GM10248 (cell line): ENCODE measurements at places on chromosomes 4 and X.
A peak's percentile ranks its signal among the peaks of the same experiment; 100 is the strongest.

DNA sequence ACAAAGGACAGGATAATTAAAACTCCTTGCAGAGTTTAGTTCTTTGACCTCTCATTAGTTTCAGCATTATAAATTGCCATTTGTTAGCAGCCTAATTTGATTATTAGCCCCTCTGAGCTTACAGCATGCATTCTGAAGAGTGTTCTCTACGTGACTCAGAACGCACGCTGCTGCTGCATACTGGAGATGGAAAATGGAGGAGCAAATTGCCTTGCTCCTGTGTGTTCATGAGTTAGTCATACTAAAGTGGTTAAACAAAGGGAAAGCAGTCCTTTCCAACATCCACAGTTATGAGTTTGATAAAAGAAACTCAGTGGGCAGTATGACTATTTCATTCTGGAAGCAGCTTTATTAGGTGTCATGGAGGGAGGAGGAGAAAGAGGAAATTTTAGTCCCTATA is 922.5 kb downstream of the RPA4 start:
- no peak for DNase-seq

DNA sequence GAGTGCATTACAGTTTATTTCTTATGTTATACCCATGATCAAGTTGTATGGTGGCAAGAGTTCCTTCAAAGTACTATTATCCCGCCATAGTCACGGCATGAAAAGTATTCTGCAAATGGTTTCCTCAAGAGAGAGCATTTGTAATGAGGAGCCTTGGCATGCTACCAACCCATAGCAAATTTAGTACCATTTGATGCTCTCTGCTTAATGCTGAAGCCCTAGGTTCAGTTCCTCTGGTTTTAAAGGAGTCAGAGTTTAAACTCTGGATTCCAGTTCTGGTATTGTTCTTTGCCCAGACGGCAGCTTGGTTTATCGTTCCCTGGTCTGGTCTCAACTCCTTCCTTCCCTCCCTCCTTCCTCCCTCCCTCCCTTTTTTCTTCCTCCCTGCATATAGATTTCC is 371.3 kb downstream of the BMPR1B start:
- no peak for DNase-seq

GRCh38 chr4:179709961-179710624 is 2267.9 kb upstream of the AGA start:
- DNase-seq = no peak

DNA sequence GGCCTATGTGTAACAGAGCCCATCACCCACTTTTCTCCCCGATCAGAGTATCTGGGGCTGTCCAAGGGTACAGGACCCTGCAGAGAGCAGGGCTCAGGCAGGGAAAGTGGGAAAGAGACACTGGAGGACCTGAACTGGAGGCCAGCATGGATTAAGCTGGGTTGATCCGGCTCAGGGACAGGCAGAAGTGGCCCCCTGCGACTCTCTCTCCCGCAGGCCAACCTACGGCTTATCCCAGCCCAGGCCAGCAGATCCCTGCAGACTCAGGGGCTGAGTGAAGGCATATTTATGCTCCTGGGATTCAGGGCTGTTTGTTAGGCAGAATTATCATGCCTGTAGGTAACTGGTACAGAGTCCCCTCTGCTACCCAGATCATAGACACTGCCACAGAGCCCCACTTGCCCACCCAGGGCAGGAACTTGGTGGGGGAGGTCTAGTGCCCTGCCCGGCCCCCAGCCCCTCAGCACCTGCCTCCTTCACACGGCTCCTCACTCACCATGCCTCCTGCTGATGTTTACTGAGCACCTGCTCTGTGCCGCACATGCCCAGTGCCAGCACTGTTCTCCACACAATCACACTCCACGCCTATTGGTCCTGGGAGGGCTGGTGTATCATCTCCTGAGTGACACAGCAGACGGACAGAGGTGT is 87.3 kb downstream of the ADRA2C start:
- no peak for DNase-seq

DNA sequence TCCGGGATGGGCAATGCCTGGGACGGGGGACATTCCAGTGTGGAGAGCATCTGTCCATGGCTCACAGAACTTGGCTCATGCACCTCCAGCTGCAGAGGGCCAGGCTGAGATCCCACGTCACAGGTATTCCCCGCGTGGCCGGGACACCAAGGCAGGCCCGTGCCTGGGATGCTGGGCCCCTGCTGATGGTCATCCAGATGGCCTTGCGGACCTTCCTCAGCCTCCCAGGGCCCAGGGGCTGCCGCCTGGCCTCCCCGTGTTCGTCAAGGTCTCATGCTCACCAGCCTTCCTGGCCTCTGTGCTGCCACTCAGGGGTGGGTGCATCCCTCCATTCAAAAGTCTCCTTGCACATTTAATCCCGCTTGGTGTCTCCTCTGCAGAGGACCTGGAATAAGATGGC is 40.9 kb upstream of the LRPAP1 start:
- no peak for DNase-seq

DNA sequence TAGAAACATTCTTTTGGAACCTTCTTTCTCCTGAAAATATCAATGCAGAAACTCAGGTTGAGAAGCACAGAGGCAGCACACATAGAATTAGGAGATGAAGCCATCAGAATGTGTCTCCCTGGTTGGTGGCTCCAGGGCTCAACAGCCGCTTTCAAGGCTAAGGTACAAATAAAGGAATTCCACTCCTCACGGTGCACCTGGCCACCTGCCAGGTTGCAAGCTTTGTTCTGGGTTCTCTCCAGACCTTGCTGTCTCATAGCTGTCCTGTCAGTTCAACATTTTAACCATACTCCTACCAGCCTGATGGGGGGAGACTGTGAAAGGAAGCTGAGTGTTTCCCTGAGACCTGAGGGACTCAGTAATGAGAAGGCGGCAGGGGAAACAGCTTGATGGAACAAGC is 96.3 kb upstream of the HPF1 start:
- no peak for DNase-seq

- no peak for DNase-seq
These were observed 48.8 kb downstream of the PTCHD1 start for GRCh38 chrX:23383411-23383810.

- no peak for DNase-seq
These were observed 37.1 kb upstream of the CCDC149 start for GRCh38 chr4:24949970-24950369.

GRCh38 chr4:140254651-140255299 is 100.8 kb upstream of the MAML3 start:
- DNase-seq = no peak

DNA sequence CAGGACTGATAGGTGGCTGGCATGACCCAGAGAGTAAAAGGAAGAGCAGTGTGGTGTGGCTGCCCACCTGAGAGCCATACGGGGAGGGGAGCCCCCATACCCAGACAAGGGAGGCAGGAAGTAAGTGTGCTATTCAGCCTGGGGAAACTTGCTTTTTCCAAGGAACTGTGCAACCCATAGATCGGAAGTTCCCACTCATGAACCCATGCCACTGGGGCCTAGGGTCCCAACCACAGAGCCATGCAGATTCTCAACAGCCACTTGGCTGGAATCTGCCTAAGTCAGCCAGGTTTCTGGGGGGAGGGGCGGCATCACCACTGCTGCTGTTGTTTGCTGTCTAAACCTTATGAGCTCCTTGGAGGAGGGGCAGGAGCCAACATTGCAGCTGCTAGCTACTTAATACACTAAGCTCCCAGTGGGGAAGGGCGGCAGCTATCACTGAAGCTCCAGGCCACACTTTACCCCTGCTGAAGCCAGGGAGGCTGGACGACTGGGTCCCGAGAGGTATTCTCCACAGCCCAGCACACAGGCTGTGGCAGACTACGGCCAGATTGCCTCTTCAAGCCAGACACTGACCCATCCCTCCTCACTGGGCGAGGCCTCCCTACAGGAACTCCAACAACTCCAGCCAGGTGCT is 410.4 kb downstream of the INPP4B start:
- DNase-seq = no peak

DNA sequence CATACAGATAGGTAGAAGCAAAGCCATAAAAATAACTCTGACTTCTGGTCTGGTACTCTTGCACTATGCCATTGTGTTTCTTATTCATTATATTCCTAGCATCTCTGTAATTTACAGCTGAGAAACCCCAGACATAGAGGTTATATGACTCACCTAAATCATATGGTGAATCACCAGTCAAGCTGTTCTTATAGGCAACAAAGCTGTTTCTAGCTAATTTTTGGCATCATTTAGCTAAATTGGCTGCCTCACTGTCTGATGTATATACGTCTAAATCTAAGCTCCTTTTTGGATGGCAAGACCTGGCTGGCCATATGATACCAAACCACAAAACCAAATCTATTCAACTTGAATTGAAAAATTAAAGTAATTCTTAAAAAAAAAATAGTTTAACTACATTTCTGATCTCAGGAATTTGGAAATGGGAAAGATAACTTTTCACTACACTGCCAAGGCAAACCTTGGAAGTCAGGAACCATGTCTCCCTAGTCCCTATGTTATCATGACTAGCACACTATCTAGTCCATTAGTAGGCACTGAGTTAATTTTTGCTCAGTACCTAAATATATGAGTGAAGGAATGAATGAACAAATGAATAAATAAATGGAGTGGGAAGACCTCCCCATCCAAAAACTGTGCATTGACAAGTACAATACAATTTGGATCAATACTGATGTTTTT is 41.3 kb upstream of the STAG2 start:
- DNase-seq = no peak

- DNase-seq = no peak
These were observed 52.6 kb downstream of the LIMCH1 start for GRCh38 chr4:41590591-41590990.

GRCh38 chr4:55736605-55737183 is 82.9 kb upstream of the EXOC1L start:
- DNase-seq = peak; percentile 17

GRCh38 chr4:163564221-163564720 is 69.8 kb downstream of the TMA16 start:
- DNase-seq = no peak

GRCh38 chr4:86496094-86497080 is 97.7 kb upstream of the PTPN13 start:
- peak; percentile 46 for DNase-seq

DNA sequence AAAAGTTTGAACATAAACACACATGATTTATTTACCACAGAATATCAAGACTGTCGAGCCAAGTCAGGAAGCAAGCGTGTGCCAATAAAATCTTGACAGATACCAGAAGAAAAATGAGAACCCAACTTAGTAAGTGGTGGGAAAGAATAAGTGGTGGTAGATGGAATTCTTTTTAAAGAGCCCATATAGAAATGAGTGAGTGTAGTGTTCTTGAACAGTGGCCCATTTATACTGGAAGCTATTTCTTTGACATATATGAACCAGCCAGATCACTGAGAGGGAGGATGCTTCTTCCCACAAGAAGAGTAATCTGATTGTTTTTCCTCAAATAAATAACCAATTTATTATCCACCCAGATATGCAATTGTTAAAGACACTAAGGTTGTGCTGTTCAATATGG is 98.0 kb downstream of the NHS start:
- DNase-seq = no peak

GRCh38 chr4:40515398-40516293 is 114.0 kb downstream of the RBM47 start:
- peak; percentile 84 for DNase-seq

- DNase-seq = no peak
These were observed 52.0 kb upstream of the UGT2B7 start for GRCh38 chr4:69044247-69044646.

- DNase-seq = no peak
These were observed 124.6 kb downstream of the CORIN start for GRCh38 chr4:47713129-47713834.

DNA sequence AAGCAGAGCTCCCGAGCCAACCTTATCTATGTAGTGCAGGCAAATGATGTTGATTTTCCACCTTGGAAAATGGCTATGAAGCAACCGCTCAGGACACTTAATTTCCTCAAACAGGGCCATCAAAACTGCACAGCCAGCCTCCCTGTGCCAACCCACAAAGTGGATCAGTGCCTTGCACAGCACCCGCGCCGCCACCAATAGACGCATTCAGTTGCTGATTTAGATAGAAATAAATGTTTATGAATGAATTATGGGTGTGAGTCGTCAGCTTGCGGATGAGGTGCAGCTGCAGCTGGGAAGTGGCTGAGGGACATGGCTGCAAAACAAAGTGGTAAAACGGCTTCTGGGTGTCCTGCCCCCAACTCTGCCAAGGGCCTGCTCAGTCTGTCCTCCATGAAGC is 47.0 kb downstream of the SOD3 start:
- no peak for DNase-seq

DNA sequence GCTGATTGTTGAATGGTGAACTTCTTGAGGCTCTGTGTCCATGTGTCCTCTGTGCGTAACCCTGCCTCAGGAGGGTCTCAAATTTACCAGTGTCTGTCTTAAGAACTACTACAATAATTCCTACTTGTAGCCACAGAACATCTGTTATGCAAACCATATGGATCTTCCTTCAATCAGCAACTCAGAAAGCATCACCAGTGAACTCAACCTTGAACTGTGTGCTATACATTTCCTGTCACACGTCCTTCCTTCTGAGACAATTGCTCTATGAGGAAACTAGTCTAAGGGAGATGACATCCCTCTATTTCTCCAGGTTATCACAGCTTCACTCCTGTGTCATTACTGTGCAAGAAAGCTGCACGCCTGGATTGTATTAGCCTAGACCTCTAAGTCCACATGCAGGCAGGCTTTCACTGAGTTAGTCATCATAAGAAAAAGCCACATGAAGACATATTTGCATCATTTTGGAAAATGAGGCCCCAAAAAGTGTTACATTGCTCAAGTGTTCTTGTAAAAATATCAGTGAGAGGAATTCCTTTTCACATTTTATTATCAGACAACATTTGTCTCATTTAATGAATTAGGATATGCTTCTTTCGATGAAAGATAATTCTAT is 157.8 kb downstream of the AFF2 start:
- DNase-seq = no peak

DNA sequence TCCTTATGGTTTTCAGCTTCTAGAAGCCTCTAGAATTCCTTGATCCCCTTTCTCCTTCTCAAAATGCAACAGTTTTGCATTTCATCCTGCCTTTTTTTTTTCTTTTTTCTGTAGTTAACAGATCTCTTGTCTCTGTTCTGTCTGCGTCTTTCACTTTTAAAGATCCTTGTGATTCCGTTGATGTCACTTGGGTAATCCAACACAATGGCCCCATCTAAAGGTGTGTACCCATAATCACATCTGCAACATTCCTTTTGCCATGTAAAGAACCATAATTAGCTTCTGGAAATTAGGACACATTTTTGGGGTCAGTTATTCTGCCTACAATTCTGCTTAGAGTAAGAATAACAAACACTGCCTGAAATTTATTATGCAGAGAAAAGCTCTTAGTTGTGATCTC is 1180.9 kb upstream of the ADGRL3 start:
- DNase-seq = no peak

GRCh38 chr4:7547368-7548040 is 112.8 kb upstream of the PSAPL1 start:
- DNase-seq = no peak

- no peak for DNase-seq
These were observed 32.3 kb upstream of the CXCL8 start for GRCh38 chr4:73707918-73708577.
